ENCODE measurements at places on chromosomes 5 and 9. TPM values are rescaled to one million over a fixed set of nuclear protein-coding genes. Genes with fewer than 3 reads are reported as not detected.

Gene ATP10B
- not detected for total RNA-seq

Gene MRPS27
- 94.9 TPM for total RNA-seq

DNA sequence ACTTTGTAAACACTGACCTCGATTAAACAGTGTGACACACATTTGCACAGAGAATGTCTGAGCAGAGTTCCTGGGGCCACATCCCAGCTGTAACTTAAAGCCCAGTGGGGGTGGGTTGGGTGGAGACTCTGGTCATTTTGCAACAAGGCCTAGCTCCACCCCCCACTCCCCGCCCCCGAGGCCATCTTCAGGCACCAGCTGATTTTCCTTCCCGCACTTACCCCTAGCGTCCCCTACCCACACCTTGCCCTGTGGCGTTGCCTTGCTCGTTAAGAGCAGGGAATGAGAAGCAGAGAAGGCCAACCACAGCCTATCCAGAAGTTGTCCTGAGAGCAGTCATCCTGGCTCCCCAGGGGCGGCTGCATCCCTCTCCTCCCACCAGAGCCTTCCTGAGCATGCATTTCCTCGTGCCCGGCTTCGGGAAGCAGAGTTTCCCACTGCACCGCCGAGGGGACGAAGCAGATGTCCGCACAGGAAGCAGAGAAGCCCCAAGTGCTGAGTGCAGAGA, 101.7 kb upstream of the SARDH start:
- DNase-seq, result no peak

DNA sequence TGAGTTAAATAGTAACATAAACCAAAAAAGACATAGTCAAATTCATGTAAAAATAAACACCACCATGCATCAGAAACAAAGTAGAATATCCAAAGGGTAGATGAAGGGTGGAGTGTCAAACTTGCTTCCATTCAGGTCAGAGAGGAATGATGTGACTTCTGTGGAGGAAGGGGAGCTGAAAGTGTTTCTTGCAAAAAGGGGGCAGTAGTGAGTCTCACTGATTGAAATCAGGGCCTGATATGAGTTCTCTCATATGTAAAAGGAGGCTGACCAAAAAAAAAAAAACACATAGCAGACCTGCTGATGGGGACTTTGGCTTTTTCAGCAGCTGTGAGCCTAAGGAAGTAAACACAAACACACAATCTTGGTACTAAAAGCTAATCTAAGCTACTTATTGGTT, 38.8 kb upstream of the RGMB start:
- no peak for DNase-seq

GRCh38 chr9:22138956-22139660, 130.0 kb upstream of the CDKN2B start:
- no peak for DNase-seq

DNA sequence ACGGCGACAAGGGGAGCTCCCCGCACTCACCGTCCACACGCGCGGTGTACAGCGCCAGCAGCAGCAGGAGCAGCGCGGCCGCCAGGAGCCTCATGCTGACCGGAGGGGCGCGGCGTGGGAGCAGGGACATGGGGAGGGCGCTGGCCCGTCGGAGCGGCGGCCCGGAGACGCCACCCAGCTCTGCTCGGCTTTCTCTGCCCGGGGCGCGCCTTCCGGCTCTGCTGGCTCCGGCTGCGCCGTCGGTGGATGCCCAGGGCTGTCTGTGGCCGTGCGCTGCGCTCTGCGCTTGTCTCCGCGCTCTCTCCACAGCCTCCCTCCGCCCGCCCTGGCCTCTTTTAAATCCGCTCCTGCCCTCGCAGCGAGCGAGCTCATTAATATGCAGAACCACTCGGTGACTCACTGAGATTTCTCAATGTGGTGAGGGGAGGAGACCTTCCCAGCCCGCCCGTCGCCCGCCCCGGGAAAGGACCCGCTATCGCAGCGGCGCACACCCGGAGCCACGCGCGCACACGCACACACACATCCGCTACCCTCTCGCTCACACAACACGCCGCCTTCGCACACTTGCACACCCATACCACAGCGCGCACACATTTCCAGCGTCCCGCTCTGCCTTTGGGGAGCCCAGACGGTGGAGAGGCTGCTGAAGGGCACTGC, at the start of gene CXCL14:
Gene CXCL14 (minus strand): TSS at position 307 of the 657 bp plus-strand sequence. CDS start 213 bp downstream, at position 94.
- no peak for DNase-seq
